Left ventricle myocardium superior (tissue), 1 donor: ENCODE measurements at places on chromosomes 6 and 20. TPM values are rescaled to one million over a fixed set of nuclear protein-coding genes. Genes with fewer than 3 reads are reported as not detected.

The GTSF1L gene
- total RNA-seq, result not detected

GRCh38 chr6:47455533-47456209 lies 21.9 kb upstream of the CD2AP start:
- DNase-seq, result no peak

- DNase-seq, result no peak
These were observed 130.5 kb downstream of the ANKRD60 start for GRCh38 chr20:58097943-58098342.

- no peak for DNase-seq
These were observed 3.5 kb upstream of the LBP start for GRCh38 chr20:38342713-38343310.

- DNase-seq, result no peak
These were observed 123.3 kb upstream of the COL21A1 start for GRCh38 chr6:56370561-56371211.
